Activated T-cell treated with anti-CD3 and anti-CD28 coated beads for 24 hours (primary cell): ENCODE measurements at places on chromosomes 2 and 18.

- no peak for DNase-seq
Observed at GRCh38 chr2:105271393-105272045, 30.0 kb downstream of the GPR45 start.

DNA sequence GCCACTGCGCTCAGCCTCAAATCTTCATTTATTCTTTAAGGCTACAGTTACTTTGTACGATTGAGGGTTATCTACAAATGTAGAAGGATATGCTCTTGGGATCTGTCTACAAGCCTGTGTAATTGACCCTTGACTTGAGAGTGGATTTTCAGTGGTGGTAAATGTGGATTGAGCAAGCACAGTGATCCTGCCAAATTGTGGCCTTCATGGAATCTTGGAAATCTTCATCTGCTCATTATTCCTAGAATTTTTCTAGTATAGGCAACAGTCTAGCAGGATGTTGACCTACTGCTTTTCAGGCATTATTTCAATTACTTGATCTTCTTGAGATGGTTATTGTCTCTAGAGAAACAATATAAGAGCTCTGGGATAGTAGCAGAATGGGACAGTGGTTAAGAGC, 226.1 kb upstream of the REV1 start:
- DNase-seq: no peak

GRCh38 chr2:4914551-4914950, 777.6 kb upstream of the SOX11 start:
- no peak for DNase-seq

GRCh38 chr2:207266648-207267047, 100.9 kb upstream of the KLF7 start:
- no peak for DNase-seq

- no peak for DNase-seq
Observed at GRCh38 chr2:85769236-85769982, 15.6 kb downstream of the ATOH8 start.

DNA sequence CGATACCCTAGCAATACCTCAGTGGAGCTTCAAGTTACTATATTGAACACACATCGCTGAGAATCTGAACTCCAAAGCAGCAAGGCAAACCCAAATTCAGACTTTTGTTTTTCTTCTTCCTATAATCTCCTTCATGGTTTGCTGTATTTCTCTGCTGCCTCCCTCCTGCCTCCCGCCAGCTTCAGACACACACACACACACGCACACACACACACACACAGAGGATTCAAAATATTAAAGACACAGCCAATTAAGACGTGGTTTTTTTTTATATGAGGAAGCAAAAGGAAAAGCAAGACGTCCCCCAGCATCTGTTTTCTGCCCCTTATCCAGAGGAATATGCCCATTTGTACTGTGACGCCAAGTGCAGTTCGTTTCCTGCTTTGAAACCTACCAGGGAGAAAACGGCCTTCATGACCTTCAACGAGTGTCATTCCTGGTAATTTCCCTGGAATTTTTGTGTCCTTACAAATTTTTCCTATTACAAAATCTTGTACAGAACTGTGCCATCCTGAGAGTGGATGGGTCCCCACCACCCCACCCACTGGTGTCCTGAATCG, 547.9 kb upstream of the ID2 start:
- DNase-seq: no peak

DNA sequence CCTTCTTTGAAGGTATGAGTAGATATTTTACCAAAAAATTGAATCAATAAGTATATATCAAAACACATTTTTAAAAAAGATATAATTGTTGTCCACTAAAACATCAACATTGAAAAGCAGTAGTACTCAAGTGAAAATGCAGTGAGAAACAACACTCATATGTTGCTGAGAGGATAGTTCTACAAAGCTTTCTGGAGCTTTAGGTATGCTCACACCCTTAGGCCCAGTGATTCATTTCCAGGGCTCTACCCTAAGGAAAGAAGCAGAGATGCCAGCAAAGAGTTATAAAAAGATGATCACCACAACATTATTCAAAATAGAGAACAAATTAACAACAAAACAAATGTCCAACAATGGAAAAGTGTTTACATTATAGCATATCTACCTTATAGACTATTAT, 197.3 kb upstream of the CCDC150 start:
- no peak for DNase-seq

DNA sequence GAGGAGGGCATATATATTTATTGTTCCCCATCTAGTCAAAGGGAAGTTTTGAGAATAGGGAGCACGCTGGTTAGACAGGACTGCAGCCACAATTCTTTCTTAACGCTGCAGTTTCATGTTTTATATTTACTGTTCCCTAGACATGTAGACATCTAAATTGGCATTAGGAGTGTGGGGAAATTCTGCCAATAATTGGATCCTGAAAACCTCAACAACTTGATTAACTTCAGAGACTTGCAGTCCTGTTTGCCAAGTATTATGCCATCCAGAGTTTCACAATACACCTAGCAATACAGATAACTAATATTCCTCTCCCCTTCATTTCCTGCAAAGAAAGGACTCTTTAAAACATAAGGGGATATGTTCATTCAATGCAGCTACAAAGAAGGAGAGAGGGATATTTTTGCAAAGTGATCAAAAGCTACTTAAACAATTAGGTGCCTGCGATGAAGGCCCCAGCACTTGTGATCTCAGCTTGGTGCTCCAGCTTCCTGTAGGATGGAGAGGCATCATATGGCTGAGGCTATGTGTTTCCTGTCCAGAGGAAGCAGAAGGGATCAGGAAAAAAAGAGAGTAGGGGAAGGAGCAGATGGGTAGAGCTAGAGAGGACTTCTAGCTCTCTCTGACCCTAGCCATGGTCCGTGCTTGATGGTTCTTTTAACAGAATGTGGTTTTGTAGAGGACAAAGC, 264.4 kb downstream of the MTX2 start:
- DNase-seq: no peak

DNA sequence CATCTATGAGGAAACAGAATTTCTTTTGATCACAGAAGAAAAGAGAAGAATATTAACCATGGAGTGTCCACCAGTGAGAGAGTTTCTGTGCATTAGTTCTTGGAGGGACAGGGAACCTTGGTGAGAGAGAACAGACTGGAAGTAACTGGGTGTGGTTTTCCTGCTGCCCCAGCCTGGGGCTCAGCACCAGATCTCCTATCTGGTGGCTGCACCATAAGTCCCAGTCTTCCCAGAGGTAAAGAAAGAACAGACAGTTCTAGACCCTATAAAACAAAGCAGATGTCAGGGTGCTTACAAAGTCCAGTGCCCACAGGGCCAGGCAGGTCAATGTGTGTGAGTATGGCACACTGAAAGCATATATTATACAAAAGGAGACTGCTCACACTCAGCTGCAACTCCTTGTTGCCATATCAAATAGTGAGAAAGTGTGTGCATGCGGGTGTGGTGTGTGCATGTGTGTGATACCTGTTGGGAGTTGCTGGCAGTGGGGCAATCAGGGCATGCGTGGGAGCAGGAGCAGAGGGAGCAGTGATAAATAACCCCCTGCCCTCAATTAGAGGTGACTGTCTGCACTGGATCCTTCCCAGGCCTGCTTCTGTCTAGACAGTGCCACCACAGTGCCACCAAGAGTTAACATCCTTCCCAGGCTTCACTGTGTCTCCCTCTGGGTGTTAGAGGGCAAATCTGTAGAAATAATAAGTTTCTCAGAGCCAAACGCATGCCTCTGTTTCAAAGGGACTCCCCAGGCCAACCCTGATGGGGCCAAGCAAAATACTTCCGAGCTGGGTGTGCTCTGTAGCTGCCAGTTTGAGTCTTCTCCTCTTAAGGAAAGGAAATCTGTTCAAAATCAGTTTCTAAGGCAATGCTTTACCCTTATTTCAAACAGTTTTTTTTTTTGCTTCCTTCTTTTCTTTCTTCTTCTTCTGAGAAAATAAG, 45.7 kb downstream of the RDH14 start:
- DNase-seq: no peak

GRCh38 chr2:230931556-230932231, 6.7 kb upstream of the GPR55 start:
- no peak for DNase-seq

- DNase-seq: no peak
Observed at GRCh38 chr2:56416500-56417176, 232.8 kb downstream of the CCDC85A start.

DNA sequence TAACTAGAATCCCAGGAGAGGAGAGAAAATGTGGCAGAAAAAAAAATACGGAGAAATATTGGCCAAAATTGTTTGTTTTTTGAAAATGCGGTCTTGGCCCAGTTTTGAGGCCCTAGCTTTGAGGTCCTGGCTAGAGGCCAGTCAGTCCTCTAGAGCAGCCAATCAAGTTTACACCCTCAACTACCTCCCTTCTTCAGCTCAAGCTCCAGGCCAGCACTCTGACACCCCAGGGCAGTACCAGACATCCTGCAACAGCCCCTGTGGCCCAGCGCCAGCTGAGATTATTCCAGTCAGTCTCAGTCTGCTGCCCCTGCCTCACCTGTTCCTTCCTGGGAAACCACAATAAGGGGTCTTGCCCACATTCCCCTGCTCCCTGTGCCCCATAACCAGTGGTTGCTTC, 107.7 kb downstream of the UGGT1 start:
- DNase-seq: no peak

DNA sequence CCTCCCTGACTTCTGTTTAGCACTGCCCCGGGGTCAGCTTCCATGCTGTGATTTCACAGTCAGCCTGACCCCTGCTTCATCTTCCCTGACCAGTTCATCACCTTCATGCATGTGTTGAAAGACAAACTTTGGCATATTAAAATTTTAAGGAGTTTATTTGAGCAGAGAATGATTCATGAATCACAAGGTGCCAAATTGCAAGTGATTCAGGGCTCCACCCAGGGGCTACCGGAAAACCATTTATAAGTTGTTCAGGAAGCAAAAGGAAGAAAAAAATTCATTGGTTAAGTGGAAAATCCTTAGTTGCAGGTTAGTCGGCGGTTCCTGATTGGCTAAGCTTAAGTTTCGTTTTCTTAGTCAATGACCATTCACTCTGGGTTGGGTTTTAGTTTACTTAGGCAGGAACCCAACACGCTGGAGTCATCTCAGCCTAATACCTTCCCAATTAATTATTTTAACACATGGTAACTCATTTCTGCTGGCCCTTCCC, 10.6 kb downstream of the IL1F10 start:
- DNase-seq: no peak

GRCh38 chr2:27715318-27716210, 51.9 kb downstream of the SLC4A1AP start:
- DNase-seq: no peak

DNA sequence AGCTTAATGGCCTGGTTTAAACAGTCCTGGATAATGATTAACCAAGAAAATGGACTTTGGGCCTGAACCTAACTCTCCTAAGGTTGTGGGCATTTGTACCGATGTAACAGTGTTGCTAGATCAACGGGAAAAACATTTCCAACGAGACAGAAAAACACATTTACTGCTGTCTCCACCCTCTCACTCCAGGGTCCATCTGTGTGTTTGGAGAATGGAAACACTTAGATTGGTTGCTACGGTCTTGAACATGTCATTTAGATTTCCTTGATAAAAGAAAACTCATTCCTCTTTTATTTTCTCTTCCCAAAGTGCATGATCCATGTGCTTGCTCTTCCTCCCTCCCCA, 88.0 kb downstream of the SOCS6 start:
- DNase-seq: no peak

DNA sequence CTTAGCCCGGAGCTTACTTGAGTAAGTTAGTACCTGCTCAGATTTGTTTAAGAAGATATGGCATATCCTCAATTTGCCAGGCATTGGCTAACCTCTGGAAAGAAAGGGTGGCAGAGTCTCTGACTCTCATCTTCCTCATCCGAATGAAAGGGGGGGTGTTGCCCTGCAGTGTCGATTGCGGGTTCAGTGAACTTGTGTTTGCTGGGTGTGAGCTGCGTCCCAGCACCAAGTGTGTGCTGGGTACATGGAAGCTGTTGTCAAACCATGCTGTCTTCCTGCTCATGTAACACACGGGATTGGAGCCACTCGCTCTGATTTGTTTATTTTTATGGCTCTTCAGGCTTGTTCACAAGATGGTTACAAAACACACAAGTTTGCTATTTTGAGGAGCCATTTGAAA, 171.4 kb upstream of the PXDN start:
- DNase-seq: no peak

DNA sequence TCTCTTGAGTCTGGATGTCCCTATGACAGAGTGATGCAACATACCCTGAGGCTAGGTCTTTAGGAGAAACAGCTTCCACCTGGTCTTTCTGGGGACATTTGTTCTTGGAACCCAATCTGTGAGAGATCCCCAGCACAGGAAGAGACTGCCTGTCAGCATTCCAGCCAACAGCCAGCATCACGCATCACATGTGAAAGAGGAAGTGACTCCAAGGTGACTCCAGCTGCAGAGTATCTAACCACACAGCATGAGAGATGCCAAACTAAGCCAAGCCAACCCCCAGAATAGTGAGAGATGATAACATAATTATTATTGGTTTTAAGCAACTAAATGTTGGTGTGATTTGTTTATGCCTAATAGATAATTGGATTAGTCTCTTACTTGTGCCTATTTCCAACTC, 35.7 kb downstream of the C18orf63 start:
- no peak for DNase-seq

DNA sequence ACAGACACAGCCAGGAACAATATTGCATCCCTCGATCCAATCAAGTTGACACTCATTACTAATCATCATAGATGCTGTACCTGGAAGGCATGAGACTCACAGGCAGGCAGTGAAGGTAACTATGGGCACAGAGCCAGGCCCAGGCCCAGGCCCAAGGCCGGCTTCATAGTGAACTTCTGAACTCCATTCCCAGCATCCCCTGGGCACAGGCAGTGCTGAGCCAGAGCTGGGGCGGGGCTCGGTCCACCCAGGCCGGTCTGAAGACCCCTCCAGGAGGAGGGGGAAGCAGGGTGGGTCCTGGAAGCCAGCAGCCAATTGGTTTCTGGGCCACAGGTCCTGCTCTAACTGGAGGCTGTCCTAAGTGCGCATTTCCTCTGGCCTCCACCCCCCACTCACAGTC, 37.6 kb downstream of the MLPH start:
- no peak for DNase-seq

GRCh38 chr2:170434900-170435621, 257.1 kb downstream of the MYO3B start:
- no peak for DNase-seq

DNA sequence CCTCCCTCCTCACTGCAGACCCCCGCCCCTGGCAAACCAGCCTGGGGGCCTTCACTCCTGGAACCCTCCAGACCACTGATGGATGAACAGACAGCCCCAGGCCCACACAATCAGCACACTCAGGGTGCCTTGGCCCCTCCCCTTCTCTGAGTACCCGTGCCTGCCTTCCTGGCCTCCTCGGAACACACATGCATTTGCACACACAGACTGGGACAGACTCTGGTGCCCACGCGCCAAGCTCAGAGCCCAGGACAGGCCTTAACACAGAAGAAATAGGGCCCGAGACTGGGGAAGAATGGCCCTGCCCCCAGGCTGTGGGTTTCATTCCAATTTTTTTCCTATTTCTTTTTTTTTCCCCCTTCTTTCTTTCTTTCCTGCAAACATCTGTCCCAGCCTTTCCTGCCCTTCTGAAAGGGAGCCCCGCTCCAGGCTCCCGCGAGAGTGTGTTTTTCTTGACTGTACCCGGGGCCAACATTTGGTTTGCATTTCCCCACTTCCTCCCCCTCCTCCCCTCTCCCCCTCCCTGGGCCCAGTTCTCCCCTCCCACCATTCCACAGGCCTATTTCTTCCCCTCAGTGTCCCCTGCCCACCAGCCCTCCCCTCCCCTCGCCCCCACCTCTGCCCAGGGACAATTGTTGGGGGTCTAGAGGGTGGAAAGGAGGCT, 618 bp upstream of the TNS1 start:
- no peak for DNase-seq
